ENCODE measurements at places on chromosomes 2 and 18.

DNA sequence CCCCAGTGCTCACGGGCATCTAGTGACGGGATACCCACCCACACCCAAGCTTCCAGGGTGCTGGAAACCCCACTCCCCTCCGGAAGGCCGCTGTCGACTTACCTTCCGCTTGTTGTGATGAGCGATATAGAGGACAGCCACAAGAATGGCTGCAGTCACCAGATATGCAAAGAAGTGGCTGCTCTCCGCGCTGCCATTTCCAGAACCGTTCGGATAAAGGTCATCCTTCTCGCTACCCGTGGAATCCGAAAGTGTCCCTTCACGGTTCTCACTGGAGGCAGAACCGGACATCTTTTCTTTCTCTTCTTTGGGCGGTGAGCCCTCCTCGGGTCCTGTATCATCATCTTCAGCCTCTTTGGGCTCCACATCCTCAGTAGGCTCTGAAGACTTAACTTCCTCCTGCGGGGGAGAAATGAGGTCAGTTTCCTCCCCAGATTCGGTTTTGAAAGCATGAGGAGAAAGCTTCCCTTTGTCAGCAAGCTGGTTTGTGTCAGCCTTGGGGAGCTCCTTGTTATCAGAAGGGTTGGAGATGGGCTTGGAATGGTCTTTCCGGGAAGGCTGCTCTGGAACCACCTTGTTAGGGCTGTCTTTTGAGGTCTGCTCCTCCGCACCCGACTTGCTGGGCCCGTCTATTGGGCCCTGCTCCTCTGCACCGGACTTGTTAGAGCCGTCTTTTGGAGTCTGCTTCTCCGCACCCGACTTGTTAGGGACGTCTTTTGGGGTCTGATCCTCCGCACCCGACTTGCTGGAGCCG, 1.2 kb downstream of the TGOLN2 start:
- no peak for DNase-seq

- DNase-seq, result no peak
Observed at GRCh38 chr18:34609986-34610648, 100.0 kb upstream of the DTNA start.

GRCh38 chr2:523698-524270, 153.4 kb downstream of the TMEM18 start:
- DNase-seq, result no peak

- no peak for DNase-seq
Observed at GRCh38 chr2:111168528-111169239, 48.0 kb downstream of the BCL2L11 start.

- DNase-seq, result no peak
Observed at GRCh38 chr2:152493417-152493816, 158.4 kb downstream of the FMNL2 start.

DNA sequence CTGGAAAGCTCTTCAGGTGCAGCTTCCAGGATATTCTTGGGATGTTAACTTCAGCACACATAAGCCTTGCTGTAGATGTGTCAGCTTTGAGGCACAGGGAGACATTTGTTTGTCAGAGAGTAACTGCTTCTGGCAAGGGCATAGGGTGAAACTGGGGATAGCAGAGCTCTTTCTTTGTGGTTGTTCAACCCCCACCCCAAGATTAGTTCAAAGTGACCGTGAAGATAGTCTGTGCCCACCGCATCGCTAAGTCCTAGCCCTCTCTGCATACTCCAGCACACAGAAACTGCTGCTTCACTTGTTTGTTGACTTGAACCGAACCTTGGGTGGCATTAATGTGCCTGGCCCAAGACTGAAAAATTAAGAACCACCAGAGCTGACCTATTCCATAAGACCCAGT, 1.4 kb downstream of the SLC14A1 start:
- DNase-seq, result no peak

- no peak for DNase-seq
Observed at GRCh38 chr2:88097192-88097591, 29.6 kb downstream of the SMYD1 start.

DNA sequence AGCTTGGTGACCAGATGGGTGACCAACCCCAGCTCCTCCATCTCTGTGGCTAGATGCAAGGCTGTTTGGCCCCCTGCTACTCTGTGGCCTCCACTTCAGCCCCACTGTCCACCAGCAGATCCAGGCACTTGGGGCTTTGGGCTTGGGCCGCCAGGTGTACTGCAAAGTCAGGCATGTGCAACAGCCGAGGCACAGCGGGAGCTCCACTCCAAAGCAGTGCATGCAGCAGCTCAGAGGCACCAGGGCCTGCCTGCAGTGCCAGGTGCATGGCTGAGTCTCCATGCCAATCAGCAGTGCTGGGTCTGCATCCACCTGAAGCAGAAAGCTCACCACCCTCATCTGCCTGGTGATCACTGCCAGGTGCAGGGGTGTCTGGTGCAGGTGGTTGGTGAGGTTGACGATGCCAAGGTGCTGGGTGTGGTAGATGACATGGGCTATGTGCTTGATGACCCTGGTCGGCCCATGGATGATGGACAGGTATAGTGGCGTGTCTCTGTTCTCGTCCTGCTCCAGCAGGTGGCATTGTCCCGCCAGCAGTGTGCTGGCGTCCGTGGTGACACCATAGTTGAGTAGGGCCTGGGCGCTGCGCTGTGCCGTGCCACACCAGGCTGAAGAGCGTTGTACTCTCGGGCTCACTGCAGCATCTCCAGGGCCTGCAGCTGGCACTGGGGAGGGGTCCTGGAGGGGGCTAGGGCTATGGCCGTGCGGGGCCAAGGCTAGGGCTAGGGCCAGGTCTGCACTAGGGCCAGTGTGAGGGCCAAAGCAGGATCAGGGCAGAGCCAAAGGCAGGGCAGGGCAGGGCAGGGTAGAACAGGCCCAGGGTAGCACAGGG, 1.0 kb upstream of the ANKRD62 start:
- DNase-seq, result no peak

GRCh38 chr2:128369602-128370467, 51.2 kb upstream of the HS6ST1 start:
- no peak for DNase-seq

GRCh38 chr2:86807468-86808275, 17.0 kb upstream of the CD8A start:
- DNase-seq, result no peak

DNA sequence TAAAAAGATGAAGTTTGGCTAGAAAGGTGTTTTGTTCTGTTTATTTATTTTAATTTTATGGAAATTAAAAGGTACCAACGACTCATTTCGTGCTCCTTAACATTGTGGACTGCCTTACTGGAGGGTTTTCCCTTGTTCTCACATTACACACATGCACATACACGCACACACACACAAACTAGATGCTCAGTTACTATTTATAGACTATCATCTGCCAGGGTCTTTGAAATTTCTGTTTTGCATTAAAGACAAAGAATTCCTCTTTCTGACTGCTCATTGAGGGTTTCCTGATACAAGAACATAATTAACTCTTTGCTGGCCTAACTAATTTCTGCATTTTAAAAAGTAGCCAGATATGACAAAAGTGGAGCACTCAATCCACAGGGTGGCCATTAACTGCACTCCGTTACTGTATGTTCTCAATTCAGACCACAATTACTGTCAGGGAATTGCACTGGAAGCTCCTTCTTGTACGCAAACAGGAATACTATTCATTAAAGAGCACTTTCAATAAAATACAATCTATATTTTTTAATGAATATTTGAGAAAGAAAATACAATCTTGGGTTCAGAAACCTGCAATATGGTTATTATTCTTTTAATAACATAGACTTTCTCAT, 366.9 kb upstream of the GALNT5 start:
- DNase-seq, result no peak

DNA sequence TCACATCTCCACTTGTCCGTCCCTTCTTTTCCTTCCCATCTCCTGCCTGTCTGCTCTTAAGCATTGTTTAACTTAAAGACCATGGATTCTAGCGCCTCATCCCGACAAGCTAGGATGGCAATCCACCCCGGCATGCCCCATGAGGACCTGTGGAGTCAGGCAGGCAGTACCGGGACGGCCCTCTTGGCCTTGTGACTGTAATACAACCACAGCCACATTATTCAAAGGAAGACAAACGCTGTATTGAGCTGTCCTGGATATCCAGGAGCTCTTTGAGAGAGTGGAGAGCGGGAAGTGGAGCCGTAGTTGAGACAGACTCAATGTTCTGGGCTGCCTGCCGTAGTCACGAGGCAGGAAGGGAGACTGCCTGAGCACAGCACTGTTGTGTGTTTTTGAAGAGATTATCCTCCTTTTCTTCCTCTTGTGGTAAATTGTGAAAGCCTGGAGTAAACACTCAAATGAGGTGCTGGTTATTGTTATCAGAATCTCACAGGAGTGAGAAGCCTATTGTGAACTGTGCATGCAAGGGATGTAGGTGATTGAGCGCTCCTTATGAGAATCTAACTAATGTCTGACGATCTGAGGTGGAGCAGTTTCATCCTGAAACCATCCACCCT, 929.8 kb upstream of the CNTNAP5 start:
- no peak for DNase-seq

- peak; percentile 13 for DNase-seq
Observed at GRCh38 chr18:40874233-40874632, 1080.8 kb upstream of the PIK3C3 start.

DNA sequence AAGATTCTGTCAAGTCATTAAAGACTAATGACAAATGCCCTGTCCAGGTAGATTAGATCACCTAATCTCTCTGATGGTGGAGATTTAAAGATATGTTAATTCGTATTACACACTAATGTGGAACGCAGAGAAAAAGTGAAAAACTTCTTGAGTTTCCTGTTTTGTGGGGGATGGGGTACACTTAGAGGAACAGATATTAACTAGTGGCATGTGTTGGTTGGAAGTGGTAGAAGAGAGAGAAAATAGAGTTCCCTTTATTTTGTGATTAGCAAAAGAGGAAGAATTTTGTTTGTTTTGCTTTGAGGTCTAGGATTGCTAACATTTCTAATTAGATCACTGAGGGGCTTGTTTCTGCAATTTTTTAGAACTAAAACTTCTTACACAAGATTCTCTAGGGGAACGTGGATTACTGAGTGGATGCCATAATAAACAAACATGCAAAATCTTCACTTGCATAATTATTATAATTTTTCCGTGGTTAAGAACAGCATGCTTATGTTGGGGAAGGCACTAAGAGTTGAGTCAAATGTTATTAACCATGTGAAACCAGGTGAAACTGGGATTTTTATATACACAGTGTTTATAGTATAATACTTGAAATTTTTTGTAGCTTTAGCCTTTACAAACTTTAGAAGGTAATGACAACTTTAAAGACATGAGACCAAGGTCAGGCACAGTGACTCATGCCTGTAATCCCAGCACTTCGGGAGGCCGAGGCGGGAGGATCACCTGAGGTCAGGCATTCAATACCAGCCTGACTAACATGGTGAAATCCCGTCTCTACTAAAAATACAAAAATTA, 97.4 kb upstream of the STK17B start:
- no peak for DNase-seq

- no peak for DNase-seq
Observed at GRCh38 chr2:54239427-54239826, 16.6 kb downstream of the TSPYL6 start.

GRCh38 chr2:40271094-40271493, 180.8 kb downstream of the SLC8A1 start:
- DNase-seq, result no peak

- no peak for DNase-seq
Observed at GRCh38 chr2:168784993-168785392, 17.4 kb upstream of the NOSTRIN start.

DNA sequence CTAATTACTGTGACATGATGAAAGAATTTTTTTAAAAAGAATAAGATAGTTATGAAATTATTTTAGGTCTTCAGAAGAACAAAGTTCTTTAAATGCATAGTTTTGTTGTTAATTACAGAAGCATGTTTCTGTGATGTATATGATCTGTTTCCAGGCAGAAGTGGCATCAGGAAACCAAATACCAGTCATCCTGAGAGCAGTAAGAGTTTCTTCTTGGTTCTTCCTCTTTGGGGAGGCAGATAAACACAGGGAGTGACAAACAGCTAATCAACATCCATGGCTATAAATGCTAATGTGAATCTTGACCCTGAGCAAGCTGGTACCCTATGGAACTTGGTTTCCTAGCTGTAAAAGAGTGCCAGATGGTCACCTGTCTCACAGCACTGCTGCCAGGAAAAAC, 29.2 kb downstream of the WIPF1 start:
- DNase-seq, result no peak

GRCh38 chr2:64727013-64727767, 73.5 kb upstream of the SERTAD2 start:
- DNase-seq, result no peak

DNA sequence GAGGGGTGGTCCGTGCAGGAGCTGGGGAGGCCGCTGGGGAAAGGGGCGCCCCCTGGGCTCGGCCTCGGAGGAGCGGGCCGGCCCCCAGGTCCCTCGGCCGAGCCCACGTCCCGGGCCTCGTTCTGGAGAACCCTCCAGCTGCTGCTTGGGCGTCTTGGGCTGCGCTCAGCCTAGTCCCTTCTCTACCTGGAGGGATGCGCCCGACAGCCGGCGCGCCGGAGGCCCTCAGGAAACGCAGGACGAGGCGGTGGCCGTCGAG, 293 bp upstream of the D2HGDH start:
- no peak for DNase-seq

- no peak for DNase-seq
Observed at GRCh38 chr2:227608561-227609338, 5.9 kb downstream of the SCYGR3 start.

DNA sequence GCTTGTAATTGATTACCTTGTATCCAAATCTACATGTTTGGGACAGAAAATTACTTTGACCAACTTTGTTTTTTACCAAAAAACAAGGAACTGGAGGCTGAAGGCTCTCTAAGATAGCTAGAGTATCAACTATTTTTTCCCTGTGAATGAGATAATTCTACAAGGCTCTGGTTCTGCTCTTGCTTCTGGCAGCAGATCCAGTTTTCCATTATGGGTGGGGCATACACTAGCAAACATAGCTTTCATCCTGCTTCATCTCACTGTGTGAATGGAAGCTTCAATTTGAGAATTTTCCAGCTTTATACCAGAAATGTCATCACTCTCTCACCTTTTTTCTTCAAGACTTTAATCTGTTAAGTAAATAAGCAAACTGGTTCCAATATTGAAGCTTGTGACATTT, 249.7 kb downstream of the RPRM start:
- DNase-seq, result no peak

All from NCI-H1436 treated with DMSO at 0.1 percent for 48 hours (cell line).